Central memory CD4-positive, alpha-beta T cell (primary cell): ENCODE measurements at places on chromosomes 12 and 14.

DNA sequence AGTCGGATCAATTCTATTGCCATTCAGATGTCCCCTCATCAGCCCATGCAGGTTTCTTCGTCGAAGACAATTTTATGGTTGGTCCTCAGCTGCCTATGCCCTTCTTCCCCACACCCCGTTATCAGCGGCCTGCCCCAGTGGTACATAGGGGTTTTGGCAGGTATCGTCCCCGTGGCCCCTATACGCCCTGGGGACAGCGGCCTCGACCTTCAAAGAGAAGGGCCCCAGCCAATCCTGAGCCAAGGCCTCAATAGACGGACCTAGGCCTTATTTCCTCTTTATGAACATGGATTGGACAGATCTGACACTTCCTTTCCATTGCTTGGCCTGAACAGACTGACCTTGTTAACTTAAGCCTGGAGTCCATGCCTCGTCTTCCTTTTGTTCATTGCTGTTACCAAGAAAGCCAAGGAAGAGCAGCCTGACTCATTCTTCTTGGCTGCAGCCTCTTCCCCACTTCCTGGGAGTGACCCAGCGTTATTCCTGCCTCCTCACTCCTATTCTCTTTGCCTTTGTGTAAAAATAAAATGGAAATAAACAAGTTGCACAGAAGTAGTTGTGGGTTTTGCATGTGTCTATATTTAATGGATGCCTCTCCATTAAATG, 156.5 kb upstream of the AMIGO2 start:
- DNase-seq = no peak

- no peak for DNase-seq
These were observed 213.0 kb downstream of the ADAMTS20 start for GRCh38 chr12:43338848-43339526.

DNA sequence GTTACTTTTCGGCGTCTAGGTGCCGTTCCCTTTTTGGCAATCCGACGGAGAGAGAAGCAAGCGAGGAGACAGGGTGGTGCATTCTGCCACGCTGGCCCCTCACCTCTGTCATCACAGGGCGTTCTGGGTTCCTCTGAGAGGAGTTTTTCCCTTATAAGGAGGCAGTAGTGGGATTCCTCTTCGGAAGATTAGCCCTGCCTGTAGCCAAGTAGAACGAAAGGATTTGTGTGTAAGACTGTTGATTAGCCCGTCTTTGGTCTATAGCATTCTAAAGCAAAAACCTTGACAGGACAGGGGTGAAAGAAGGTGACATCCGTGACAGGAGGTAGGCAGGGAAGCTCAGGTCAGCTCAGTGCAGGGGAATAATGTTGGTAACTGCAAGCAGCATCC, 9.1 kb upstream of the NEMF start:
- peak; percentile 68 for DNase-seq

- DNase-seq = no peak
These were observed 16.7 kb downstream of the SLC7A7 start for GRCh38 chr14:22798528-22798927.

GRCh38 chr14:45426685-45427282, 173.8 kb upstream of the MIS18BP1 start:
- peak; percentile 1 for DNase-seq

GRCh38 chr14:66649498-66649897, 141.6 kb downstream of the GPHN start:
- DNase-seq = no peak

DNA sequence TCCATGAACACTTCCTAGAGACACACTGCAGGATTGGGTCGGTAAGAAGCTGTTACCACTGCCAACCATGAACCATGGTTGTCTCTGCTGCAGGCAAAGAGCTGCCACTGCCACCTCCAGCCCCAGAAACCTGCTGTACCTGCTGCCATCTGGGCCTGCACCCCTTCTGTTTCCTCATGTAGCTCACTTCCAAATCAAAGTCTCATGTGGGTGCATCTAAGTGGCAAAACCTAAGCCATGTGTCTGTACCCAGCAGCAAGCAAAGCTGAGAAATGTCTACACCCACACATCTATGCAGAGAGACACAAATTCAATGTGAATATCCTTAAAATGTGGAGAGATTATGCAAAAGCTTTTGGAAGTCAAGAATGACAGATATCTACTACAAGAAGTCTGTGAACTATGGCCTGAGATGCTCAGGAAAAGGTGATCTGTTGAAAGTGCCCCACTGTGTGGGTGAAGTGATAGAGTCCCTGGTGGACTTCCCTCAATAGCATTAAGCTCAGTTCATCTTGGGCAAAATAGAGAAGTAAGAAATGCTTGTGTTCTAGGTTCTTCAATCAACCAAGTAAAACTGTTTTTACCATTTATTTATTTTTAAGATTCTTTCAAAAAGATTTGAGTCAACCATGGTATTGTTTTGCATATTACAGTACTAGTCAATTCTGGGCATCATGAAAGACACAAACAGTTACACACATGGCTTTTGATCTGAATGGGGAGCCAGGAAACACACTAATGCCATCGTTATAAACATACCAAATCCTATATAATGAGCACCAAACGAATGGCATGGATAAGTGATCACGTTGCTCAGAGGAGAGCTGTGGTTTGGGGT, 64.4 kb downstream of the FOS start:
- no peak for DNase-seq

GRCh38 chr12:100026241-100026640, 41.5 kb upstream of the ANKS1B start:
- no peak for DNase-seq

- peak; percentile 29 for DNase-seq
These were observed 13.6 kb upstream of the TPCN1 start for GRCh38 chr12:113207613-113208040.

DNA sequence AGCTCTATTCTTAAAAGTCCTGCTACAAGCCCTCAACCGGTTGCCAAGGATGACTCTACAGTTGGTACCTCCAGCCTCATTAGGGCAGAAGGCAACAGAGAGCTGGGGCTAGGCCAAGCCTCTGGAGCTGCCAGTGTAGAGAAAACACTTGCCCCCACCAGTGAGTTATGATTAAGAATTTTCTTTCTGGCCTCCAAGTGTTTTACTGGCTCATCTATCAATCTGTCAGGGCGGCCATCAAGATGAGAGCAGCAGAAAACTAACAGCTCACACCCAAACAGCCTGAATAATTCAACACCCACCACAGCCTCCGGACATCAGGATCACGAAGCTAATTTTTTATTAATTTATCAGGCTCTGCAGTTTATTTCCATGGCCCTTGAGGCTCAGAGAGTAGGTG, 40.7 kb upstream of the CMKLR1 start:
- DNase-seq = no peak

GRCh38 chr14:62071039-62071438, 308.8 kb downstream of the SNAPC1 start:
- no peak for DNase-seq

- DNase-seq = no peak
These were observed 7.6 kb downstream of the KIF26A start for GRCh38 chr14:104145826-104146601.

GRCh38 chr14:93186956-93187355, 1.8 kb downstream of the LYSET start:
- DNase-seq = no peak

GRCh38 chr12:19846574-19846973, 407.3 kb downstream of the AEBP2 start:
- DNase-seq = no peak

- no peak for DNase-seq
These were observed 129.6 kb downstream of the GRIN2B start for GRCh38 chr12:13851828-13852227.

GRCh38 chr12:68481181-68481941, 129.3 kb upstream of the RAP1B start:
- DNase-seq = no peak

DNA sequence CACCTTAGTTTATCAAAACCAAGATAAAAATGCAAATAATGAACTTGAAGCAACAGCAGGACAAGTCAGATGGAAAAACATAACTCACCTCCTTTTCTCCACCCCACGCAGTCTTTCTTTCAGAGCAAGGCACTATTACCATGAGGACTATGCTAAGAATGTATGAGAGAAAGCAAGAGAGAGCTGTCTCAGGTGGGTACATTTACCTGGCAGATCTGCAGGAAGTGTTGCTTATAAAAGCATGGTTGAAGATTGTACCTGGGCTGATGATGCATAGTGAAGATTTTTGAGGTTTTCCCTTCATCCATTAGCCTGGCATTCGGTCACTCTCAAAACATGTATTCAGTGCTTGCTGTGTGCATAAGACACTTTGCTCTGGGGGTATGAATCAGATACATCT, 68.8 kb upstream of the IFNG-AS1 start:
- no peak for DNase-seq

GRCh38 chr14:102374264-102374663, 11.5 kb downstream of the TECPR2 start:
- DNase-seq = no peak

DNA sequence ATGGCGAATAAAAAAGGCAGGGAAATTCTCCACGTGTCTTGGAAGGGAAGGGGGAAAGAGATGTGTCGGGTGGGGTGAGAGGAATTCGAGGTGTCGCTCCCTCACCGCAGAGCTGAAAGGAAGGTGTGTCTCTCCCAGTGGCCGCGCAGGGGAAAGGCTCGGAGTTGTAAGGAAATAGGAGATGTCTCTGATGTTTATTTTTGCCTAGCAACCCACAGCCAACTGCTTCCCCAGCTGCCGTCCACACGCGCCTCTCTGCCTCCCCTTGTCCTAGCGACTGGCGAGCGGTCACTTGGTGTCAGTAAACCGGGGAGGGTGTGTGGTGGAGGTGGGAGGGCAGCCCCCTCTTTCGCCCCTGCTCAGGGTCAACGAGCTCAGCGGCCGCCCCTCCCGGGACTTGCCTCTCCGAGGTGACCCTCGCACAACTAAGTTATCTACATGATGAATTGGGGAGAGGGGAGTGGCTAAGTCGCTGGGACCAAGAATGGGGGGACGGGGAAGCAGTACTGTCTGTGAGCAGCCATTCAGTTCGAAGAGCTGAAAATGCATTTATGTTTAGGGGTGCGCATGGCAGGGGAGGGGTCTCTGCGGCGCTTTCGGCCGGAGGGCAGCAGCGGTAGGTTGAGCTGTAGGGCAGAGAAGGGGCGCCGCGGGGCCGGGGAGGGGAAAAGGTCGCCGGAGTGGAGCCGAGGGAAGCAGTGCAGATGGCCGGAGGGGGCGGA, 585 bp upstream of the DYRK2 start:
- DNase-seq = peak; percentile 61

DNA sequence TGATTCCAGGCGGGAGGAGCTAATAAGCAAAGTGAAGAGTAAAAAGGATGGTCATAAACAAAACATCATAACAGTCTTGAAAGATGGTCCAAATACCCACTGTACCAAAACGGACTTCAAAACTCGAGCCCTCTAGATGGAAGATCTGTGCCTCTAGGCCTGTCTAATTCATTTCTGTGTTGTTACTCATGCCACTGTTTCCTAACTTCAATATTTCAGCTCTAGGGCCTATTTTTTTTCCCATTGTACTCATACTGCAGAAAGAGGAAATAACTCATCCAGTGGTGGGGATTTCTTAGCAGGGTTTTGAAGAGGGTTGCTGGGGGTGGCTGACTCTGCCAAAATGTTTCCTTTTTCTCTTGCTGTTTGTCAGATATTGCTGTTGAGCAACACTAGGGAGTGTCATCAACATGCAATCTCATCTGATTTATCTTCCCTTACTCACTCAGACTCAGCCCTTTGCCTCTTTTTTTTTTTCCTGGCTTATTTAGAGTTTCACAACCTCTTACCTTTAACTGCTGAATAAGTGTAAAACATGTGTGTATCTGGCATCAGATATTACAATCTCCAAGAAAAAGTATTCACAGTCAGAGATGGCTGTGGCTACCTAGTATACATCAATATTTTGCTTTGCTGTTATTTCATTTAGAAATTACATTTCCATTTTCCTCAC, 189.6 kb downstream of the DUSP6 start:
- no peak for DNase-seq

GRCh38 chr14:93757206-93757605, 31.1 kb downstream of the PRIMA1 start:
- DNase-seq = no peak

- DNase-seq = no peak
These were observed 17.7 kb downstream of the NUBPL start for GRCh38 chr14:31578792-31579501.

GRCh38 chr12:69627501-69627900, 16.8 kb upstream of the LRRC10 start:
- no peak for DNase-seq

- no peak for DNase-seq
These were observed 9.9 kb upstream of the CYP46A1 start for GRCh38 chr14:99674064-99674650.

GRCh38 chr12:52221912-52222457, 11.1 kb upstream of the KRT7 start:
- no peak for DNase-seq

DNA sequence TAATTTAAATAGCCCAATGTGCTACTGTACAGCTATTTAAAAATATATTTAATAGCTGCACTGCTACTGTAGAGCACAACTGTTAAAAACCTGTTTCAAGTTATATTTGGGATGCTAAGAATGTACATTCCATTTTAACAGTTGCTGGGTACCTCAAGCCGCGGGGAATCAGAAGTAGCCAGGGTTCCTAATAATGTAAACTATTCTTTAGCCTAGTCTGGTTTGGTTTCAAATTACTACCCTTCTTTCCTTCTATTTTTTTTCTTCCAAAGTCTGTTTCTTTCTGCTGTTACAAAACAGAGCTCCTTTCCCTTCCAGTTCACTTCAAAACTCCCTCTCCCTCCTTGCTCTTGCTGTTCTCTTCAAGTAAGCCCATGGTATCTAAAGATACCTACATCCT, 21.3 kb downstream of the SCAF11 start:
- DNase-seq = no peak

GRCh38 chr12:112749081-112749480, 42.5 kb upstream of the RPH3A start:
- no peak for DNase-seq

DNA sequence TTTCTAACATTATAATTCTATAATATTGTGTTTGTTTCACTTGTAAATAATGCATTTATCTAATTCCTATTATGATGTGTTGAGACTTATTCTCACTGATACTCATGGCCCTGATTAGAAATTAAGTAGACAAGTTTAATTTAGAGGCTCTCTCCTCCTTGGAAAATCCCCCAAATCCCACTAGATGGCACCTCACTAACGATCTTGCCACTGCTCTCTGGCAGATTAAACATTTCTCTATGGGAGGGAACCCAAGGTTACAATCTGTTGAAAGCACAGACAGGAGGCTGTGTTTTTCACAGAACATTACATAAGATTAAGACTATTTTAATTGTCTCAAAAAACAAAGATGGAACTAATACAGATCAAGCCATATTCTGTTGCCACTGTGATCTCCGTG, 318.7 kb downstream of the LRFN5 start:
- DNase-seq = no peak

- no peak for DNase-seq
These were observed 363.2 kb upstream of the SFSWAP start for GRCh38 chr12:131347732-131348131.
